ENCODE measurements at places on chromosomes 2 and 18.

DNA sequence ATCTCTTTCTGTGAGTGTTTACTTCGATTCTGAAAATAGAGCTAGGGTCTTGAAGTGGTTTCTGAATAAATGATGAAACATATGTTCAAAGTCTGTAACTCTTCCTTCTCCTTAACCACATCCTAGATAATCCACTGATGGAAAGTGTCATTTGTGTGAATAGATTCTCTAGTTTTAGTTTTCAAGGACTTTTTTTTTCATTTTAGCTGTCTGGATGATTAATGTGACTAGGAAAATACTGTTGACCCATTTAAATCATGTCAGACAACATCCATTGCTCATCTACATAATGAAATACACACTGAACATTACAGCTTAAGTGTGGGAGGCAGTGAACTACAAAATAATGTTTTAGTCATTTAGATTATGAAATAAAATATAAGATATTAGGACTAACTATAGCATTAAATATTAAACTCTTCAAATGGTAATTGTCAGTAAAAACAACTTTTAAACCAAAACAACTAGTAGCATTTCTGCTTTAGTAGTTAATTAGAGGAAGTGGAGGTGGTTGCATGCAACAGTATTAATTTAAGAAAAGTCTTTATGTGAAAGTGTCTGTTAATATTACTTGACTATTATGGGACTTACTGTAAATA, 39.1 kb upstream of the DLX1 start:
- no peak for DNase-seq

- no peak for DNase-seq
Measured at GRCh38 chr2:127864877-127865276, 6.9 kb upstream of the POLR2D start.

GRCh38 chr18:13256444-13257305, 38.1 kb downstream of the LDLRAD4 start:
- no peak for DNase-seq

DNA sequence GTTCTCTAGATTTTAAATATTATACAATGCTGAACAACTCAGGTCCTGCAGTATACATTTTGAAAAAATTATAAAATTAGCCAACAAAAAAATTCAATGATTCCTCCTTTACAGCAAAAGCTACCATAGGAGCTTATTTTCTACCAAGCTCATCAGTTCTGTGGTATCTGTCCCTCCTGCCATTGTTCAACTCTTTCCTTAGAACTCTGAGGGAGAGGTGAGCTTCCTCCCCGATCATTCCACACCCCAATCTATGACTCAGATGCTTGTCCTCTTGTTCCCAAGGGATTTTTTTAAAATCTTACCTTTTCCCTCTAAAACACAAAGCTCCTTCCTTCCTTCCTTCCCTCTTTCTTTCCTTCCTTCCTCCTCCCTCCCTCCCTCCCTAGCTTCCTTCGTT, 13.5 kb downstream of the DPP4 start:
- DNase-seq, result no peak

DNA sequence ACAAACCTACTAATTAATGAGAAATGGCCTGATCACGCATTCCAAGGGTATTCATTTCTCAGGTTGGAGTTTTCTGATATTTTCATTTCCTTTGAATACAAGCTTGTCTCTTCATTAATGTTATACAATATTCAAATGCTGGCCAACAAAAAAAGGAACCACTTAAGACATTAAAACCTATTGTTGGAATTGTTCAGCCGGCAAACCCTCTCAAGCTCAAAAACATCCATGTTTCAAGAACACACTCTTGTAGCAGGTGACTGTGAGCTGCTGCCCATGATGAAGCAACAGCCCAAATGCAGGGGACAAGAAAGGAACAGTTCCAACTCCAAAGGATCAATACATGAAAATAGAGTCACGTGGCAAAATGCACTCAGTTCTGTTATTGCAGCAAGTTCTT, 454.5 kb downstream of the BCL11A start:
- no peak for DNase-seq

All from HuH-7 (cell line).